Glomerular endothelial cell (primary cell): ENCODE measurements at places on chromosomes 7 and 10.

DNA sequence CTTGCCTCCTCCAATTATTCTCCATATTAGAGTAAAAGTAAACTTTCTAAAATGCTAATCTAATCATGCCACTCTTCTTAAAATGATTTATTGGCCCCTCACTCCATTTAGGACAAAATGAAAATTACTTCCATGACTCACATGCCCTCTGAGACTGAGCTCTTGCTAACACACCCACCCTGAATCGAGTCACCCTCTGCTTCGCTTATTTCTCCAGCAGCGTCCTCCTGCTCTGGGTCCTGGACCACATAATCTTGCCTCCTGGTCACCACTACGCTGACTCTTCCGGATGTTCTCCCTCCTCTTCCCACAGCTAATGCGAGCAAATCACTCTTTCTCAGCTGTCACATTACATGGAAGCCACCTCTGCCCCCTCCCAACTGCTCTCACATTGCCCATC is 384.0 kb upstream of the FZD8 start:
- DNase-seq: no peak

DNA sequence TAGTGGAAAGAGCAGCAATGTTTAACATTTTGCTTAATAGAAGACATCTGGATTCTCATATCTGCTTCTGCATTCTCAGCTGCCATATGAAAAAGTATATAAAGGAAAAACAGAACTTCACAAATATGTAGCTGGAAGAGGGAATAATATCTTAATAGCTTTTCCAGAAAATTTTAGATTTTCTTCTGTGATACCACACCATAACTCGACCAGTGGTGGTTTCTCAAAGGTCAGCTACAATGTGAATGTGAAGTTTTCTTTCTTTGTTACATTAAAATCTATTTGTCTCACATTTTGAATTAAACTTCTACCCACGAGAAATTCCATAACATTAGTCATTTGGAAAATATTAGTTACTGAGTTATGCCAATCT is 339.8 kb downstream of the PARD3 start:
- no peak for DNase-seq

- no peak for DNase-seq
Measured at GRCh38 chr10:79255007-79255507, 92.2 kb upstream of the PPIF start.

DNA sequence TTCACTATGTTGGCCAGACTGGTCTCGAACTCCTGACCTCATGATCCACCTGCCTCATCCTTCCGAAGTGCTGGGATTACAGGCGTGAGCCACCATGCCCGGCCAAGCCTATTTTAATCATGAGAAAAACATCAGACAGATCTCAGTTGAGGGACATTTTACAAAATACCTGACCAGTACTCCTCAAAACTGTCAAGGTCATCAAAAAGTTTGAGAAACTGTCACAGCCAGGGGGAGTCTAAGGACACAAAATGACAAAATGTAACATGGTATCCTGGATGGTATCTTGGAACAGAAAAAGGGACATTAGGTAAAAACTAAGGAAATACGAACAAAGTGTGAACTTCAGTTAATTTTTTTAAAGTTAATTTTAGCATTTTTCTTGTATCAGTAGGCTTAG is 219.8 kb upstream of the PPP1R3A start:
- no peak for DNase-seq

GRCh38 chr10:33703501-33704213 is 369.2 kb upstream of the NRP1 start:
- DNase-seq: no peak

- no peak for DNase-seq
Measured at GRCh38 chr7:155349601-155350331, 52.1 kb downstream of the INSIG1 start.
